NCI-H1436 (cell line): ENCODE measurements at places on chromosomes 1 and 21.

DNA sequence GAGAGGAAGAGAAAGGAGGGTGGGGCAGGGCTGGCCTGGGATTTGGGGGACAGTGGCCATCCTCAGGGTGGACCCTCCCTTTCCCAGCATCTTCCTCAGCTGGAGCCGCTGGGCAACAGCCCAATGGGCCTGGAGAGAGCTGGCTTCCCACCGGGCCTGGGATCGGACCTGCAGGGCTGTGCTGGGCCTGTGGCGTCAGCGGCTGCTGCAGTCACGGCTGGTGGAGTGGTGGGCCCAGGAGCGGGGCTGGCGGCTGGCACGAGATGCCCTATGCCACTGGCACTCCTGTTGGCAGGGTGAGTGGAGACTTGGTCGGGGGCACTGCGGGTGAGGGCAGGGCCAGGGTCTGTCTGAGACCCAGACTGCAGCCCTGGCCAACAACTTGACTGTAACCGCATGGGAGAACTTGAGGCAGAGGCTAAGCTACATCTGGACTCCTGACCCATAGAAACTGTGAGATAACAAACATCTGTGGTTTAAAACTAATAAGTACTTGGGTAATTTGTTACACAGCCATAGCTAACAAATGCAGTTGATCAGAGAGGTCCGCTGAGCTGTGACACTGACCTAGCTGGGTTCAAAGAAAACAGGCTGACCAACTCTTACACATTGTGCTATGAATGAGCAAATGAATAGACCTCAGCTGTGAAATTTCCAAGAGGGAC, 17.9 kb downstream of the C1orf167 start:
- DNase-seq, result no peak

- DNase-seq, result no peak
Observed at GRCh38 chr1:116966791-116967190, 34.8 kb upstream of the CD101 start.

GRCh38 chr1:25641931-25642573, 25.5 kb downstream of the MAN1C1 start:
- no peak for DNase-seq

DNA sequence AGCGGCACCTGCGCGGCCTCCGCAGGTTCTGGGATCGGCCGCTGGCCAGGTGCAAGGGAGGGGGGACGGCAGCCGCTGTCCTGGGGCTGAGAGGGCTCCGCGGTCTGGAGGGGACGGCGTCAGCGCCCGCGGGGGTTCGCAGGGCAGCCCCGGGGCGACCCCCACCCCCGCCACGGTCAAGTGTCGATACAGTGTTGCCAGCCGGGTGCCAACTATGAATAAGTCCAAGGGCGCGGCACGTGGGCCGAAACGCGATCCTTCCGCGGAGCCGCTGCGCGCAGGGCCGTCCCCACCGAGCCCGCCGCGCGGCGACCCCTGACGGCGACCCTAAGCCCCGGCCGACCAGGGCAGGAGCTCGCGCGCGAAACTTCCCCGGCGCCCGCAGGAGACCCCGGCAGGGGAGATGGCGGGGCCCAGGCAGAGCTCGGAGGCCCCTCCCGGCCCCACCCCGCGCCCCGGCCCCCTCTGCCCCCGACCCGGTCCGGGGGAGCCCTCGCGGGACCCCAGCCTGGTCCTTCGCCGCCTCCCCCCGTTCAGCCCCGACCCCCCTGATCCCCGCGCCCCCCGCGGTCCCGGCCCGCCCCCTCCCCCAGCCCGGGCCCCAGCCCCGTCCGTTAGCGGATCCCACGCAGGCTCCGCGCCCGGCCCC, 586 bp upstream of the AGPAT3 start:
- peak; percentile 42 for DNase-seq

- no peak for DNase-seq
Observed at GRCh38 chr21:42587036-42587435, 66.4 kb upstream of the PDE9A start.

DNA sequence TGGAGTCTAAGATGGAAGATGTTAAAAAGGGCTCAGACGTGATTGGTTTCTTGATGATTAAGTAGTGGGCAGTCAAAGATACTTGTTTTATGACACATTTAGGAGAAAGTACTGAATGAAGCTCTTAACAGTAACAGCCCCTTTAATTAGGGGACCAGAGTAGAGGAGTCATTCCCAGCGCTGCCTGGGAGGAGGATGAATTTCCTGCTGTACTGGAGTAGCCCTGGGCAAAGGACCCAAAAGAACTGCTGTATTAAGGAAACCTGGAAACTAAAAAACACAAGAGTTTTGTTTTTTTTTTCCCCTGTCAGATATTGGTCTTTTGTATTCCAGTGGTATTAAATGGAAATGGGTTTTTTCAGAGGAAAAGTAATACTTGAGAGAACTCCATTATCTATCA, 126.5 kb downstream of the NFIA start:
- no peak for DNase-seq

- no peak for DNase-seq
Observed at GRCh38 chr1:162040657-162041056, 17.0 kb upstream of the OLFML2B start.

DNA sequence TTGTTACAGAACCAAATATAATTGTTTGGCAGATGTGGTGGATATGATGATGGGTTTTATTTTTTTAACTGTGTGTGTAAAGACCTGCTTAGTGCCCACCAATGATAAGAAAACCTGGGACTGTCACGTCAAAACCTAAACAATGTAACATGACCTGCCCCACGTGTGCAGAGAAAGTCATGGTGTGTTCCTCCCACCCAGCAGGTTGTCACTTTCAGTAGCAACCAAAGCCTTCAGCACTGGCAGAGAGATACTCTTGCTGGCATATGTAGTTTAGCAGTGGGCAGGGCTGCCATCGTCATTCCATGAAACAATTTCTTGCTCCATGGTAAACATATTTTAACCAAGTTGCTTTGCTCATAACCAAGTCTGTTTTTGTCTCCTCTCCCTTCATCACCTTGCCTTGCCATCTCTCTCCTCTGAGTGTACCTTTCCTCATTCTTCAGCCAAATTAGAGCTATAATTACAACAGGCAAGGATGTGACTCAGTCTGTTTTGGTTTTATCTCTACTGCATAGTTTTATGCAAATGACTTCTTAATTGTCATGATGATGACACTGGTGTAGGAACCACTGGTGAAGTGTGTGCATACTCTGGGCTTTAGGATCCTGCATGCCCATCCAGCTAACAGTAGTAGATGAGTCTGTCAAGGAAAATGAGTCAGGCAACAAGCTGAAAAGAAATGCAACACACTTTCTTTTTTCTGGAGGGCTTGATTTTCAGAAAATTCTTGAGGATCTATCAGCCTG, 150.3 kb downstream of the EDEM3 start:
- DNase-seq, result no peak

DNA sequence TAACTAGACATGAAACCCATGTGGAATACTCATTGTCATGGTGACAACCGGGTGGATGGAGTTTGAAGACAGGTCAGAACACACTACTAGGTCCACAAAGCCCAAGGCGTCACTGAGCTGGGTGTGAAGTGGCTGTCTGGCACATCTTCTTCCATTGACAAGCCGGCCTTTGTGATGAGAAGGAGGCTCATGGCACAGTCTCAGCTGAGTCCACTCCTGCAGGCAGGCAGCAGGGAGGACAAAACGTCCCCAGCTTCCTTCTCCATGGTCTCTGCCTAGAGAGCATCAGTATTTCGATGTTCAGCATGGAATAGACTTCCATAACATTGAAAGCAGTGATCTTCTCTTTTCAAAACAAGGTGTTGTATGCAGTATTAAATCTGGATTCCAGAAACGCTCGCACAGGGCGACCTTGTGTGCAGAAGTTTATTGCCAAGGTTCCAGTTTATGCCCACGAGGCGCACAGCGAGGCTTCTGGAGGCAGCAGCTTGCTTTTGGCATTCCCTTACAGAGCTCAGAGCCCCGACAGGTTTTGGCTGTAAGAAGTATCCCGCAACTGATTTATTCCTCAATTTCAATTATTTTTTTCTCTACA, 104.2 kb downstream of the SIM2 start:
- no peak for DNase-seq

DNA sequence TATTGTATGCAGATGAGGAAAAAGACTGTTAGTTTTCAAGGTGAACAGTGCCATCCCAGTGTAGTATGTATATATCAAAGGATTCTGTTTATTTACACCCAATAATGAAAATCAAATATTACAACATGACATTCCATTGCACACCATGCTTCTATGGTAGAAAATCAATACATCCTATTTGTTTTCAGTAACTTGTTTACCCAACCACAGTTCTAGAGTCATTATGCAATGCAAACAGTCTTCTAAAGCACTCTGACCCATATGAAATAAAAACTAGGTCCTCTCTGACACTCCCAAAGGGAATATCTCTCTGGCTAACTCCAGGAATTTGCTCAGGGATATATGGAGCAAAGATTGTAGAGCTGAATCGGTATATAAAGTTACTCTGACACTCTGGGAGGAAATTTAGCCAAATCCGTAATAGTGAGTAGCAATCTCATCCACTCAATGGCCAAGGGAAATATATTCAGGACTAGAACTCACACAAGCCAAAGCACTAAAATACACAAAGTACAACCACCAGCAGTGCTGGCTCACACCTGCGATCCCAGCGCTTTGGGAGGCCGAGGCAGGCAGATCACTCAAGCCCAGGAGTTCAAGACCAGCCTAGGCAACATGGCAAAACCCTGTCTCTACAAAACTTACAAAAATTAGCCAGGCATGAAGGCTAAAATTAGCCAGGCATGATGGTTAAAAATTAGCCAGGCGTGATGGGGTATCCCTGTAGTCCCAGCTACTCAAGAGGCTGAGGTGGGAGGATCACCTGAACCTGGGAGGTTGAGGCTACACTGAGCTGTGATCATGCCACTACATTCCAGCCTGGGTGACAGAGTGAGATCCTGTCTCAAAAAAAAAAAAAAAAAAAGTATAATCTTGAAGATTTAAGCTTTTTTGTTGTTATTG, 75.2 kb downstream of the RERE start:
- no peak for DNase-seq

DNA sequence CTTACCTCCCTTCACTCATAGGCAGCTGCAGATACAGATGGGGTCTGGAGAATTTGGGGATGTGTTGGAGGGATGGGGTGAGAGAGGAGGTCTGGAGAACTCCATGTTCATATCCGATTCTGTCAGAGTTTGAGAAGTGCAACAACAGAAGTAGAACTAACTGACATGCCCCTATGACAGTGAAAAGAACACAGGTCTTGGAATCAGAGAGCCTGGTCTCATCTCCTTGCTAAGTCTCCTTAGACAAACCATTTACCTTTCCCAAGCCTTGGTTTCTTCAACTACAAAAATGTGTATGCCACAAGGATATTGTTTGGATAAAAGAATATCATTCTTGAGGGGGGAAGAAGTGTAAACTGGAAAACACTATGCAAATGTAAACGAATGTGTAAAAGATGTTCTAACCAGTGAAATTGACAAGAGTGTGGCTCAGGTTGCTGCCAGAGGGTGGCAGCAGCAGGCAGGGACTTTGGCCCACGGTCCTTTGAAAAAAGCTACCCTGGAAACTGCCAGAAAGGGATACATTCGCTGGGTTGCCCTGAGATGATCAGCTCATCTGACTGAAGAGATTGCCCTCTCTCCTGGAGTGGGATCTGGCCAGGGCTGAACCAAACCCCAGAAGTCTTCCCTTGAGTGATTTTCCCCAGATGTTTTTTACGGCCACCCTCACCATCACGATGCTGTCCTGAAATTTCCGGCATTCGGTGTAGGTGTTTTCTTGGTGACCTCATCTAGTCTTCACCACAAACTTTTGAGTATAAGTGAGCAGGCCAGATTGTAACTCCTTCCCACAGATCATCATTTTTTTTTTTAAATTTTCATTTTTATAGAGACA, 17.0 kb upstream of the CD2 start:
- DNase-seq, result peak; percentile 6

DNA sequence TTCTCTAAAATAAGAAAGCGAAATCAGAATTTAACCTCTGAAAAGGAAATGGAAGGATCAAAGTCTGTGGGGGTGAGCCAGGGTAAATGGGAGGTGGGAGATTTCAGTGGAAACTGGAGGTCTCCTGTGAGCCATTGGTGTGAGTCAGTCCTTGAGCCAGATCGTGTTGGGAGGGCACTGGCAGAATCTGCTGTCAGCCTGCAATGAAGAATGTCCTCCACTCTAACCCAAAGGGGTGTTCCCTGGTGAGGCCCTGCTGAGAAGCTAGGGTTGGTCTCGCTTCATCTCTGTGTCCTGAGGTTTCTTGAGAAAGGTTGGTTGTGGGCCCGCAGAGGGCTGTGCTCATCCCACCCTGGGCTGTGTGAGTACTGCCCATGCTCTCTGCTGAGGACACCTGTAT, 2.4 kb downstream of the QSOX1 start:
- DNase-seq, result no peak

DNA sequence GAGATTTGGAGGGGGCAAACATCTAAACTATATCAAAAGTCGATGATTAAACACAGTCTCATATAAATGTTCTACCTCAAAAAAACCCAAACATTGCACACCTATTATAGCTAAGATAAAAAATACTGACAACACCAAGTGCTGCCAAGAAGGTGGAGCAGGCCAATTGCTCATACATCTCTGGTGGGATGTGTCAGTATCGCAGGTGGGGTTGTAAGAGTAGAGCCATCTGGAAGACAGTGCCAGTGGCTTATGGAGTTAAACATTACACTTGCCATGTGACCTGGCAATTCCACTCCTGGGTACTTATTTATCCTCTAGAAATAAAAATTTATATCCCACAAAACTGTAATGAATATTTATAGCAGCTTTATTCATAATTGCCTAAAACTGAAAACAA, 213.4 kb downstream of the DISC1 start:
- DNase-seq, result no peak

DNA sequence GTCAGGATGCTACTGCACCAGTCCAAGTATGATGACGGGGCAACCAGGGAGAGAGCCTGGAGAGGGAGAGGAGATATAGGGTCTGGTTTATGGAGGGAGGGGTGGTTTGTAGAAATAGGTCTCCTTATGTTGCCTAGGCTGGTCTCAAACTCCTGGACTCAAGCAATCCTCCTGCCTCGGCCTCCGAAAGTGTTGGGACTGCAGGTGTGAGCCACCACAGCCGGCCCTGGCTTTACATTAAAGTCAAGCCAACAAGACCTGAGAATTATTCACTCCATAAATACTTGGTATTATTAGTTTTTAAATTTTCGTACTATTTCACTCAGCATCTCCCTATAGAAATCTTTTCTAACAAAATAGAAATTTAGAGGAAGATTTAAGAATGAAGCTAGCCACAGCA, 86.8 kb downstream of the MATN1 start:
- no peak for DNase-seq

DNA sequence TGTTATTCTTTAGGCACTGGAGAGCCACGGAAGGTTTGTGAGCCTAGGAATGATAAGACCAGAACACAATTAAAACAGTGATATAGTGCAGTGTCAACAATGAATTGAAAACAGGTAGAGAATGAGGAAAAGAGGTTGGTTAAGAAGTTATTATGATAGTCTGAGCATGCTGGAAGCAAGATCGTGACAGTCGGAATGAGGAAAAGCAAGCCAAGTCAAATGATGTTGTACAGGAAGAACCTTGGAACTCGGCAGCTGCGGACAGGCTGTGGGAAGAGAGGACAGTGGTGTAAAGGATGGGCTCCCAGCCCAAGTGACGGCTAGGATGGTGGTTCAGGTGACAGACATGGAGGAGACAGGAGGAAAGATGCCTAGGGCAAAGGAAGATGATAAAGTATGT, 25.6 kb downstream of the MTARC1 start:
- DNase-seq, result no peak
